ENCODE measurements at places on chromosomes 13 and 19. TPM values are rescaled to one million over a fixed set of nuclear protein-coding genes. Genes with fewer than 3 reads are reported as not detected.

The CCDC122 gene
- 0.30 TPM for total RNA-seq

The AMH gene
- total RNA-seq = 2.0 TPM

The ZNF610 gene
- total RNA-seq = 0.17 TPM

The MYH14 gene
- not detected for total RNA-seq

The PCSK4 gene
- total RNA-seq = 7.8 TPM

The ZNF382 gene
- 12.3 TPM for total RNA-seq

The PBX4 gene
- total RNA-seq = 101 TPM

The PNMA8A gene
- not detected for total RNA-seq

The JUND gene
- total RNA-seq = 177 TPM

The KCTD4 gene
- not detected for total RNA-seq

The CD37 gene
- total RNA-seq = 168 TPM

The DIRAS1 gene
- 0.61 TPM for total RNA-seq

The GDF15 gene
- 0.45 TPM for total RNA-seq

The ZNF440 gene
- total RNA-seq = 8.7 TPM

The LONP1 gene
- total RNA-seq = 291 TPM

The PRODH2 gene
- 0.13 TPM for total RNA-seq

The KCNN1 gene
- 0.61 TPM for total RNA-seq

The EID2 gene
- 13.4 TPM for total RNA-seq

The CAPN12 gene
- 3.8 TPM for total RNA-seq

The ZNF296 gene
- total RNA-seq = 6.7 TPM

The PPP6R1 gene
- 319 TPM for total RNA-seq

The SIGLEC11 gene
- not detected for total RNA-seq

The LAIR1 gene
- 15.6 TPM for total RNA-seq

The FGF9 gene
- not detected for total RNA-seq

The KLF5 gene
- total RNA-seq = 3.5 TPM

The RPL18A gene
- total RNA-seq = 3,543 TPM

The HIPK4 gene
- total RNA-seq = not detected

The NKPD1 gene
- total RNA-seq = 0.40 TPM

The GNG14 gene
- total RNA-seq = not detected

The ZNF571 gene
- 2.5 TPM for total RNA-seq

The CYP4F8 gene
- total RNA-seq = not detected

The SOX21 gene
- not detected for total RNA-seq

The IL17D gene
- total RNA-seq = 0.21 TPM

The URAD gene
- not detected for total RNA-seq

The KLK11 gene
- total RNA-seq = not detected

The C19orf67 gene
- 0.42 TPM for total RNA-seq

The ZNF69 gene
- total RNA-seq = 1.5 TPM

The CERS4 gene
- 14.7 TPM for total RNA-seq

The NCAN gene
- total RNA-seq = not detected

The KLK12 gene
- total RNA-seq = not detected

The SYT5 gene
- not detected for total RNA-seq

The KLF1 gene
- total RNA-seq = not detected
